ENCODE measurements at places on chromosomes 5 and 9.

GRCh38 chr5:13601112-13601511 is 343.4 kb downstream of the DNAH5 start:
- DNase-seq = no peak

DNA sequence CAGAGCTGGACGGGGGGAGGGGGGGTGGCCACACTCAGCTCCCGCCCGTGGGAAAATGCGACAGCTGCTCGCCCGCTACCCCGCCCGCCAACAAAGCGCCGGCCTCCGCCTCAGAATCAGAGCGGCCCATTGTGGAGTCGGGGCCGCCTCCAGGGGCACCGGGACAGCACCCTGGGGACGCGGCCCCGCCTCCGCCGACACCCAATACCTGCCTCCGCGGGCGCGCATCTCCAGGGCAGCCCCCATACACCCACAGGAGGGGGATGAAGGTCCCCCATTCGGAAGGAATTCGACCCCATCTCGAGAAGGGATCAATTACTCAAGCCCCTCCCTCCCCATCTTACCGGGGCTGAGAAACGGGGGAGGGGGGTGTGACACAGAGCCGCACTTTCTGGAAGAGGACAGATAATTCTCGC is 1.3 kb downstream of the NOTCH1 start:
- DNase-seq = peak; percentile 38

DNA sequence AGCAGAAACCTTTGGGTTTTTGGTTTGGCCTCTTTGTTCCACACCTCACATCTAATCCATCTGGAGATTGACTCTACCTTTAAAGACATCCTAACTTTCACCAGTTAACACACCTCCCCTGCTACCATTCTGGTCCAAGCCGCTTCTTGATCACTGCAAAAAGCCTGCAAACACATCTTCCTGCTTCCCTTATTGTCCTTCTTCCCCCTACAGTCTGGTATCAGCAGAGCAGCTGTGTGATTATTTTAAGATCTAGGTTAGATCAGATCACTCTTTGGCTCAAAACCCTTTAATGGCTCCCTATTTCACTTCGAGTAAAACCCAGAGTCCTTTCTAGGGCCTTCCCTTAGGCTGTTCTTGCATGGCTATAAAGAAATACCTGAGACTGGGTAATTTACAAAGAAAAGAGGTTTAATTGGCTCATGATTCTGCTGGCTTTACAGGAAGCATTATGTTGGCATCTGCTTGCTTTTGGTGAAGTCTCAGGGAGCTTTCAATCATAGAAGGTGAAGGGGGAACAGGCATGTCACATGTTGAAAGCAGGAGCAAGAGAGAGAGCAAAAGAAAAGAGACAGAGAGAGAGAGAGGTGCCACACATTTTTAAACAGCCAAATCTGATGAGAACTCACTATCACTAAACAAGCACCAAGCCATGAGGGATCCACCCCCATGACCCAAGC is 1.5 kb upstream of the TEX10 start:
- DNase-seq = no peak

DNA sequence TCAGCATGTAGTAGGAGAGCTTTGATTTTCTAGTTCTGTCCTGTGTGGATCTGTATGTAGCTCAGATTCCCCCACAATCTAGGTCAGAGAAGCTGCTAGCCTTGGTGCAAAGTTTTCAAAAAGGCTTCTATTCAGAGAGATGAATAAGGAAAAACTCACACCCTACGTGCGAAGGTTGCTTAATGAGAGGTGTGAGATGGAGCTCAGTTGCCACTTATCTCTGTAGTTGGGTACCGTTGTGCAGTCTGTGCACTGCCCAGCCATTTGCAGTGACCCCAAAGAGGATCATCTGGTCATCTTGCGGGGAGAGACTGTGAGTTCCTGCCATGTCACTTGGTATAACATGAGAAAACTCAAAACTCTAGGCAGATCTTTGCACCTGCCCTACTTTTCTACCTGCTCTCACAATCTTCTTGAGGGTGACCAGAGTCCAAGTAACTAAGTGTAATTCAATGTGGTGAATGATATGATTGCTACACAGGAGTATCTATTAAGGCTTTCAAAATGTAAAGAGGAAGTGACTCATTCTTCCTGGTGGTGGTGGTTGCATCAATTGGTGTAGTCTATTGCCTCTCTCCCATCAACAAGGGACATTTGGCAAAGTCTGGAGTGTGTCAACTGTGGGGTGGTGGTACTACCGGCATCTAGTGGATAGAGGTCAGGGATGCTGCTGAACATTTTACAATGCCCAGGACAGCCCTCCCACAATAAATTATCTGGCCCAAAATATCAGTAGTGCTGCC is 65.2 kb downstream of the TMC1 start:
- DNase-seq = no peak

DNA sequence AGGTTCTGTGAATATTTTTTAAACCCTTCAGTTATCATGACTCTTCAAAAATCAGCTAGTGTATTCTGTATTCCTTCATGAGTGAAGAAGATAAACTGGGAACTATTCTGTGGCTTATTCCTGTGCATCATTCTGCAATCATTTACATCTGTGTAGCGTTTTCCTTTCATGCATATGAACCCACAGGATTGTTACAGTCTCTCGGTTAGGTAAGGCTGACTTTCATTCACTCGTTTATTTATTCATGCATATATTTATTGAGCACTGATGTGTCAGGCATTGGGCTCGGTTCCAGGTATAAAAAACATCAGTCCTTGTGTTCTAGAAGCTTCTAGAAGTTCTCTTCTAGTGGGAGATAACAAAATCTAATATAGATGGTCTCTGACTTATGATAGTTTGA is 318.4 kb downstream of the MAN2A1 start:
- no peak for DNase-seq

DNA sequence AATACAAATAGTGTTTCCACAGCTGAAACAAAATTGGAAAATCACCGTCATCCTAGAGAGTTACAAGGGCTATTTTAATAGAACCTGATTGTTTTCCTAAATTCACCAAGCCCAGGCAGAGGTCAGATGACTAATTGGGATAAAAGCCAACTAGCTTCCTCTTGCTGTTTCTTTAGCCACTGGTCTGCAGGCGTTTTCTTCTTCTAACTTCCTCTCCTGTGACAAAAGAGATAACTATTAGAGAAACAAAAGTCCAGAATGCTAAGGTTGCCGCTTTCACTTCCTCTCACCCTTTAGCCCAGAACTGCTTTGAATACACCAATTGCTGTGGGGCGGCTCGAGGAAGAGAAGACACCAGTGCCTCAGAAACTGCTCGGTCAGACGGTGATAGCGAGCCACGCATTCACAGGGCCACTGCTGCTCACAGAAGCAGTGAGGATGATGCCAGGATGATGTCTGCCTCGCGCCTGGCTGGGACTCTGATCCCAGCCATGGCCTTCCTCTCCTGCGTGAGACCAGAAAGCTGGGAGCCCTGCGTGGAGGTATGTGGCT is at the start of gene TLR4:
TLR4 (plus strand) TSS at position 380 of the 552 bp plus-strand sequence; CDS start at position 450, 70 bp downstream.
- DNase-seq = no peak

DNA sequence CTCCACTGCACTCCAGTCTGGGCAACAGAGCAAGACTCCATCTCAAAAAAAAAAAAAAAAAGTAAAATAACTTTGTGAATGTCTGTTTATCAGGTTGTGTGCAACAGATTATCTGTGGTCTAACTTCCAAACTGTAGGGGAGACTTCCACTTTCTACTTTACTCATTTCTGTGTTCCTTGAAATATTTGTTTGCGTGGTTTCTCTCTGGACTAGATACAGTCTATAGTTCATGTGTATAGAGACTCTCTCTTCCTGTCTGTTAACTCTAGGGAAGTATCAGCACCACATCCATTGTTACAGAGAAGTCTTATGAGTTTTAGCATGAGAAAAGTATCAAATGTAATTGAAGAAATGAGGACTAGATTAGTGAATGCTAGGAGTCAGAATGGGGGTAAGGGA is 168.3 kb downstream of the LPAR1 start:
- DNase-seq = no peak

DNA sequence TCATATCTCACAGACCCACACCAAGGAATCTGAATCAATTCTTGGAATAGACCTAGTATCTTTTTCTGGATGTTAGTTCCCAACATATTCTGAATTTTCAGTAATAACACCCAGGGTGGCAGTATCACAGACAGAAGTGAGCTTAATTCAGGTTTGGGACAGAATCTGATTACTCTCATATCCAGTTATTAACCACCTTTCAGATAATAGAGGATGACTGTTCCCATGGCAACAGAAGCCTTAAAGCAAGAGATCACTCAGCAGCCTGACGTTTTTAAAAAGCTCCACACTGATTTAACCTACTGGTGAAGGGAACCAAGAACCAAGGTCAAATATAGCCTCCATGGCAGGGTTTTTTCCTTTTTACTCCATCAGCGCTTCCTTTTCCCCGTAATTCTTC is 68.4 kb downstream of the ACTBL2 start:
- DNase-seq = no peak

- no peak for DNase-seq
These were observed 115.3 kb downstream of the MACIR start for GRCh38 chr5:103373597-103374472.
